ENCODE measurements at places on chromosomes 6 and 20. TPM values are rescaled to one million over a fixed set of nuclear protein-coding genes. Genes with fewer than 3 reads are reported as not detected.

Gene CFAP206
- total RNA-seq = not detected

Gene TBX18
- 0.15 TPM for total RNA-seq

Gene TRDN
- total RNA-seq = not detected

Gene C20orf204
- 0.44 TPM for total RNA-seq

Gene GSTA2
- total RNA-seq = 53.7 TPM

Gene TRAPPC3L
- total RNA-seq = not detected

Gene LPIN3
- 25.5 TPM for total RNA-seq

Gene JPH2
- total RNA-seq = 0.31 TPM

Gene BEND6
- total RNA-seq = not detected

Gene ELOVL2
- 7.1 TPM for total RNA-seq

Gene ADGRG6
- 79.8 TPM for total RNA-seq

Gene EPB41L1
- 4.5 TPM for total RNA-seq

Gene TJAP1
- 16.0 TPM for total RNA-seq

Gene SIRPB2
- 0.55 TPM for total RNA-seq

Gene PAK1IP1
- 8.0 TPM for total RNA-seq

Gene TRIM31
- total RNA-seq = 0.39 TPM

Gene DHX35
- total RNA-seq = 5.3 TPM

Gene VARS2
- total RNA-seq = 21.5 TPM

Gene DDX43
- not detected for total RNA-seq

Gene COL12A1
- 2.4 TPM for total RNA-seq

Gene PAK5
- total RNA-seq = 0.07 TPM

Gene EPPIN
- not detected for total RNA-seq

Gene NXT1
- 4.1 TPM for total RNA-seq

Gene PCK1
- total RNA-seq = 986 TPM

Gene RAD21L1
- total RNA-seq = not detected

Gene LGSN
- total RNA-seq = not detected

Gene FAM209B
- total RNA-seq = not detected

Gene MCHR2
- not detected for total RNA-seq

Gene ZNF165
- 1.1 TPM for total RNA-seq

Gene APCDD1L
- not detected for total RNA-seq

Gene DEF6
- 3.6 TPM for total RNA-seq

Gene HDGFL1
- not detected for total RNA-seq

Gene GABRR1
- total RNA-seq = not detected

Gene TDRD6
- total RNA-seq = 1.4 TPM

Gene MDFI
- total RNA-seq = 2.4 TPM

Gene B3GAT2
- not detected for total RNA-seq

Gene PSORS1C2
- total RNA-seq = not detected

Gene BMP2
- total RNA-seq = 3.2 TPM

Gene MARCKS
- total RNA-seq = 29.9 TPM

Gene SLC22A3
- total RNA-seq = 41.4 TPM

Gene SPATA25
- 2.4 TPM for total RNA-seq

Gene PI3
- total RNA-seq = not detected

Gene CD24
- 7.2 TPM for total RNA-seq

Gene SNAI1
- 0.88 TPM for total RNA-seq

Gene RTN4IP1
- total RNA-seq = 6.3 TPM

Gene GLP1R
- not detected for total RNA-seq

Gene SLC17A2
- total RNA-seq = 40.7 TPM

Gene FRK
- total RNA-seq = 14.1 TPM
